PC-9 (cell line): ENCODE measurements at places on chromosomes 4 and X. TPM values are rescaled to one million over a fixed set of nuclear protein-coding genes. Genes with fewer than 3 reads are reported as not detected.

The TGIF2LX gene
- total RNA-seq, result not detected in 2 replicates

The NHS gene
- 6.0 and 6.7 TPM in 2 replicates for total RNA-seq

The ASMT gene
- not detected in 2 replicates for total RNA-seq

The CDS1 gene
- 35.6 and 37.3 TPM in 2 replicates for total RNA-seq

The PPARGC1A gene
- not detected in 2 replicates for total RNA-seq

The RENBP gene
- total RNA-seq, result 6.8 and 6.9 TPM in 2 replicates

The GRIA3 gene
- not detected in 2 replicates for total RNA-seq

The CENPVL3 gene
- total RNA-seq, result not detected in 2 replicates

The APELA gene
- total RNA-seq, result not detected in 2 replicates

The RIPPLY1 gene
- total RNA-seq, result not detected in 2 replicates

The CXCL5 gene
- not detected in 2 replicates for total RNA-seq

The BTK gene
- total RNA-seq, result not detected in 2 replicates

The XAGE2 gene
- total RNA-seq, result not detected in 2 replicates

The ARX gene
- not detected in 2 replicates for total RNA-seq

DNA sequence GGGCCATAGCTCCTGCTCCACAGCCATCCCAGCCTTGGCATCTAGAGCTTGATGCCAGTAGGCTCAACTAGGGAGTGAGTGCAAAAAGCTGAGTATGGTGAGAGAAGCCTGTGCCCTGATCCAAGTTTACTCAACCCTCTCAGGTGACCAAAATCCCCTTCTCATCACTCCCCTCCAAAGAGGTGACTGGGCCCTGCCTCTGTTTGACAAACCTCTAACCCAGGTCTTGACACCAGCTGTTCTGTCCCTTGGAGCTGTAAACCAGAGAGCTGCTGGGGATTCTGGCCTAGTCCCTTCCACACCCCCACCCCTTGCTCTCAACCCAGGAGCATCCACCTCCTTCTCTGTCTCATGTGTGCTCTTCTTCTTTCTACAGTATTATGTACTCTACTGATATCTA, 73.5 kb downstream of the MSN start:
- H3K27me3 ChIP-seq, result no peaks in the 10 kb centered on the region
- H3K4me1 ChIP-seq, result no peaks in the 10 kb centered on the region
- H3K4me3 ChIP-seq, result no peak overlapping the region
- no peaks in the 10 kb centered on the region for H3K36me3 ChIP-seq
- DNase-seq, result no peak

DNA sequence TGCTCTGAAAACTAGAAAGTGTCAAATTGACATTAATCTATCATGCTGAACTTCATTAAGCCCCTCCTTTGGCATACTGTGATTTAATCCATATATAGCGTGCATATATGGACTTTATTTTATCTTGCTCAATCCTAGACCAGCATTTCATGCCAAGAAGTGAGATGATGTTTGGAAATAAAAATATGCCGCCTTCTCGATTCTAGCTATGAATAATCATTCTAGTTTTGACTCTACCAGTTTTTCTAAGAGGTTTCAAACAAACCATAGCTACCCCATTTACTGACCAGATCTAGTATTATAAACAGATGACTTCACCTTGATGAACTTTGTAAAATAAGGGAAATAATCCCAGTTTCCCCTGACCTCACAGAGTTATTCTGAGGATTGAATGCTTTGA, 95.0 kb downstream of the ARX start:
- H3K36me3 ChIP-seq, result no peaks in the 10 kb centered on the region
- H3K4me1 ChIP-seq, result no peaks in the 10 kb centered on the region
- DNase-seq, result no peak

DNA sequence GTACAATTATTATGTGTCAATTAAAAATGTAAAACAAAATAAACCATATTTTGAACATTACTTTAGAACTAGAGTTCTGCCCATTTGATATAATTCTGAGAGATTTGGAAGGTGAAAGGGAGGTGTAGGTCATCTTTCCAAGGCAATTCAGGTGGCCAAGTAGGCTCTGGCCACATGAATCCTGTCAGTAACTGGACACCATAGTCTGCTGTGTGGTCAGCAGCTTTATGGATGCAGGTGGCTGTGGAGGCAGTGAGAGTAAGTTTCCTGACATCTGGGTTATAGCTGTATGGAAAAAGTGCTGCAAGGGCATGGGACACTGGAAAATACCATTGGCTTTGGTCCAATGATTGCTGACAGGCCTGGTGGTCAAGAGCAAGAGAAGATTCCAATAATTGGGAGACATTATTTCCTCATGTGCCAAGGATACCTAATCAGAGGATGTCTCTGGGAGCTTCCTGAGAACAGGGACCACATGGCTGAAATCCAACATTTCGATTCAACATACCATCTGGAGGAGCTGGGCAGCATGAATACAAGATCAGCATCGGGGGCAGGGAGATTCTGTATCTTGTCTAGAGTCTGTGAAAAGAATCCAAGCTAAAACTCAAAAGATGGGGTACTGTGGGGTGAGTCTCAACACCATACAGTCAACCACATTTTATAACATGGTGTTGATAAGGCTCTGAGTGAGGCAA, 523.1 kb downstream of the MID1IP1 start:
- H3K36me3 ChIP-seq, result no peaks in the 10 kb centered on the region
- H3K4me3 ChIP-seq, result no peak overlapping the region
- H3K27ac ChIP-seq, result no peak overlapping the region
- no peak for DNase-seq
- H3K27me3 ChIP-seq, result no peaks in the 10 kb centered on the region

- H3K36me3 ChIP-seq, result no peaks in the 10 kb centered on the region
- H3K4me3 ChIP-seq, result no peak overlapping the region
- H3K27ac ChIP-seq, result no peak overlapping the region
- no peaks in the 10 kb centered on the region for H3K27me3 ChIP-seq
Observed at GRCh38 chr4:158299459-158300007, 89.2 kb downstream of the TMEM144 start.

- no peaks in the 10 kb centered on the region for H3K27me3 ChIP-seq
- H3K4me3 ChIP-seq, result no peak overlapping the region
- no peaks in the 10 kb centered on the region for H3K36me3 ChIP-seq
- DNase-seq, result no peak
- no peaks in the 10 kb centered on the region for H3K4me1 ChIP-seq
Observed at GRCh38 chr4:2077537-2078460, 18.7 kb downstream of the NAT8L start.

GRCh38 chr4:88843067-88843685, 145.5 kb upstream of the NAP1L5 start:
- no peaks in the 10 kb centered on the region for H3K27me3 ChIP-seq
- H3K27ac ChIP-seq, result no peak overlapping the region
- H3K4me1 ChIP-seq, result no peaks in the 10 kb centered on the region
- no peaks in the 10 kb centered on the region for H3K36me3 ChIP-seq
- H3K4me3 ChIP-seq, result no peak overlapping the region

DNA sequence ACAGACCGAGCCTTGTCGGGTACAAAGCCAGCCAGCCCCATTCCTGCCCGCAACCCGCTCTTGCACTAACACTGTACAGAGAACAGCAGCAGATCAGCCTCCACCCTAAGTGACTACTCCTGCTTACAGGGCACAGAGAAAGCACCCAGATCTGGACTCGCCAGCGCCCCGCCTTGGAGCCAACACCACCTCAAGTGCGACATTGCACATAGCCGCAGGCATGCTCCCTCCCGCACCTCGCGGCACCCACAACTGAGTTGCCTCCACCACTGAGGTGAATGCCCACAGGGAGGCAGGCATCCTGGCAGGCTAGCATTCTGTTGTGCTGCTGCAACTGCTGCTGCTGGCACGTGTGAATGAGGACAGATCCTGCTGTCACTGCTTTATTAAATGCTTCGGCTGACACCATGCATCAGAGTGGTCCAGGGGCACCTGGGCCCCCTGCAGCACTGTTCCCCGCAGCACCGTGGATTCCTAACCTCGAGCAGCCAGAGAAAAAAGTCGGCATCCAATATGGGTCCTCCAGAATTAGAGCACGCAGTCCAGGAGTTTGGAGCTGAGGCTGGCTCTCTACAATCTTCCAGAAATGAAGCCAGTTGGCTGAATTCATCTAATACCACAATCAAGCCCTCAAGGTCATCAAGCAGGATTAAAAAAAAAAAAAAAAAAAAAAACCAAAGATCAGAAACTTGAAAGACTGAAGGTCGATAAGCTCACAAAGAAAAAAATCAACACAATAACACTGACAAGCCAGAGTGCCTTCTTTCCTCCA, 352.9 kb downstream of the GASK1B start:
- H3K27me3 ChIP-seq, result no peaks in the 10 kb centered on the region
- DNase-seq, result no peak
- H3K4me1 ChIP-seq, result peaks cover 28% of the 10 kb centered on the region
- no peak overlapping the region for H3K27ac ChIP-seq
- peaks cover 3% of the 10 kb centered on the region for H3K36me3 ChIP-seq

- no peaks in the 10 kb centered on the region for H3K36me3 ChIP-seq
- H3K4me3 ChIP-seq, result no peak overlapping the region
- H3K4me1 ChIP-seq, result no peaks in the 10 kb centered on the region
- H3K27ac ChIP-seq, result no peak overlapping the region
- no peak for DNase-seq
Observed at GRCh38 chr4:46924789-46925529, 15.9 kb upstream of the COX7B2 start.

DNA sequence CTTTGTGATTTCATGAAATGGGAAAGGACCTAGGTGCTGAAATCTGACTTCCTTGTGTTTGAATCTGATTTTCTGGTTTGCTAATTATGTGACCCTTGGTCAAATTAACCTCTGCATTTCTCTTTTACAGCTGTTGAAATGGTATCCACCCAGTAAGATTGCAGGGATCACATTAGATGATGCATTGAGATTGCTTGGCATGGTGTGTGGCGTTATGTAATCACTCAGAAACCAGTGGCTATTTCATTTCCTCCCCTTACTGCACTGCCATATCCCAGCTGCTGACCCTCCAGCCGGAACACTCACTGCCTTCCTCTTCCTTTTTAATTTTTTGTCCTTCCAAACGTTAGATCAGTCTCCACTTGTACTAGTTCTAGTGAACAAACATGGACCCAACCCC, 79.0 kb downstream of the KLHL8 start:
- no peak overlapping the region for H3K4me3 ChIP-seq
- H3K27ac ChIP-seq, result no peak overlapping the region
- no peak for DNase-seq

GRCh38 chr4:24352112-24352511, 232.2 kb downstream of the DHX15 start:
- no peaks in the 10 kb centered on the region for H3K4me1 ChIP-seq
- H3K27me3 ChIP-seq, result peaks cover 17% of the 10 kb centered on the region
- no peaks in the 10 kb centered on the region for H3K36me3 ChIP-seq
- no peak overlapping the region for H3K27ac ChIP-seq

GRCh38 chr4:138445098-138445497, 202.9 kb upstream of the SLC7A11 start:
- no peak overlapping the region for H3K4me3 ChIP-seq
- H3K27me3 ChIP-seq, result no peaks in the 10 kb centered on the region
- no peak for DNase-seq
- H3K36me3 ChIP-seq, result no peaks in the 10 kb centered on the region
- no peaks in the 10 kb centered on the region for H3K4me1 ChIP-seq

DNA sequence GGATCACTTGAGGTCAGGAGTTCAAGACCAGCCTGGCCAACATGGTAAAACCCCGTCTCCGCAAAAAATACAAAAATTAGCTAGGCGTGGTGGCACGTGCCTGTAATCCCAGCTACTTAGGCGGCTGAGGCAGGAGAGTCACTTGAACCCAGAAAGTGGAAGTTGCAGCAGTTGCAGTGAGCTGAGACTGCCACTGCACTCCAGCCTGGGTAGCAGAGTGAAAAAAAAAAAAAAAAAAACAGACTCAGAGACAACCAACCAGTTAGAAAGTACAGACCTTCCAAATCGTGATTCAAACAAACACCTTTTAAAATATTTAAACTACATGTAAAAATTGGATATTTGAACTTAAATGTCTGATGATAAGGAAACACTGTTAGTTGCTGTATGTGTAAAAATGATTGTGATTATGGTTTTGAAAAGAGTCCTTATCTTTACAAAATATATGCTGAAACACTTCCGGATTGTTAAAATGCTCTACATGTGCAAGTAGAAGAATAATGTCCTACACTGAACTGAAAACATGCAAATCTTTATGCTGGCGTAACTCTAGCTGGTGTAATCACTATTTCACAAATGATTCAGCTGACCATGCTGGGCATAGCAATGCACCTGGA, 37.8 kb downstream of the SH3KBP1 start:
- no peak for DNase-seq
- H3K36me3 ChIP-seq, result no peaks in the 10 kb centered on the region
- H3K4me3 ChIP-seq, result no peak overlapping the region

GRCh38 chrX:64291123-64291522, 60.7 kb upstream of the ASB12 start:
- no peaks in the 10 kb centered on the region for H3K4me1 ChIP-seq
- no peaks in the 10 kb centered on the region for H3K27me3 ChIP-seq
- H3K27ac ChIP-seq, result no peak overlapping the region
- no peaks in the 10 kb centered on the region for H3K36me3 ChIP-seq

- H3K4me1 ChIP-seq, result no peaks in the 10 kb centered on the region
- no peaks in the 10 kb centered on the region for H3K27me3 ChIP-seq
- no peak overlapping the region for H3K4me3 ChIP-seq
- no peak for DNase-seq
- no peak overlapping the region for H3K27ac ChIP-seq
Observed at GRCh38 chr4:70830054-70830453, 9.6 kb downstream of the GRSF1 start.

DNA sequence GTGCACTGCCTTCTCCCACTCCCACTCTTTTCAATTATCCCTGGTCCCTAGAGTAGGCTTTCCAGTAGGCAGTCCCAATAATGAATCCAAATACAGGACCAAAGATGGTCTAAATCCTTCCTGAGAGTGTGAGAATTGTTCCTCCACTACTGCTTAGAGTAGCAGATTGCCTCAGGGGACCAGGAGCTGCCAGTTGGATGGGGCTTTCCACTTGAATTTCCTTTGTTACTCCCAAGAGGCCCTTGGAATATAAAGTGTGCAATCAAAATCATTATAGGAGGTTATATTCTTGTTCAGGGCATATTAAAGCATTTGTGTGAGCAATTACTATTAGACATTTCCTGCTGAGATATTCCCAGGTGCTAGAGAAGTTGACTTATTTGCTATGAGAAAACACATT, 156.6 kb upstream of the TLL1 start:
- no peak for DNase-seq
- H3K27ac ChIP-seq, result no peak overlapping the region
- no peaks in the 10 kb centered on the region for H3K27me3 ChIP-seq
- no peaks in the 10 kb centered on the region for H3K36me3 ChIP-seq
- H3K4me1 ChIP-seq, result no peaks in the 10 kb centered on the region
- no peak overlapping the region for H3K4me3 ChIP-seq

GRCh38 chr4:7771541-7772507, 167.8 kb downstream of the AFAP1 start:
- peaks cover 17% of the 10 kb centered on the region for H3K36me3 ChIP-seq
- no peaks in the 10 kb centered on the region for H3K4me1 ChIP-seq
- H3K27me3 ChIP-seq, result no peaks in the 10 kb centered on the region
- no peak for DNase-seq
- H3K4me3 ChIP-seq, result no peak overlapping the region
- H3K27ac ChIP-seq, result no peak overlapping the region

GRCh38 chrX:15929194-15929593, 74.6 kb upstream of the AP1S2 start:
- no peak overlapping the region for H3K27ac ChIP-seq
- no peaks in the 10 kb centered on the region for H3K27me3 ChIP-seq
- no peaks in the 10 kb centered on the region for H3K36me3 ChIP-seq
- no peak overlapping the region for H3K4me3 ChIP-seq

GRCh38 chr4:27514711-27515110, 654.1 kb downstream of the STIM2 start:
- DNase-seq, result no peak
- no peaks in the 10 kb centered on the region for H3K27me3 ChIP-seq
- no peak overlapping the region for H3K4me3 ChIP-seq
- H3K36me3 ChIP-seq, result no peaks in the 10 kb centered on the region
- no peaks in the 10 kb centered on the region for H3K4me1 ChIP-seq

GRCh38 chr4:184818216-184818564, 7.6 kb downstream of the ACSL1 start:
- no peaks in the 10 kb centered on the region for H3K27me3 ChIP-seq
- H3K4me1 ChIP-seq, result peaks cover 43% of the 10 kb centered on the region
- no peak for DNase-seq
- no peaks in the 10 kb centered on the region for H3K36me3 ChIP-seq
- no peak overlapping the region for H3K4me3 ChIP-seq
